Smooth muscle cell of the brain vasculature (primary cell): ENCODE measurements at places on chromosomes 13 and 19.

DNA sequence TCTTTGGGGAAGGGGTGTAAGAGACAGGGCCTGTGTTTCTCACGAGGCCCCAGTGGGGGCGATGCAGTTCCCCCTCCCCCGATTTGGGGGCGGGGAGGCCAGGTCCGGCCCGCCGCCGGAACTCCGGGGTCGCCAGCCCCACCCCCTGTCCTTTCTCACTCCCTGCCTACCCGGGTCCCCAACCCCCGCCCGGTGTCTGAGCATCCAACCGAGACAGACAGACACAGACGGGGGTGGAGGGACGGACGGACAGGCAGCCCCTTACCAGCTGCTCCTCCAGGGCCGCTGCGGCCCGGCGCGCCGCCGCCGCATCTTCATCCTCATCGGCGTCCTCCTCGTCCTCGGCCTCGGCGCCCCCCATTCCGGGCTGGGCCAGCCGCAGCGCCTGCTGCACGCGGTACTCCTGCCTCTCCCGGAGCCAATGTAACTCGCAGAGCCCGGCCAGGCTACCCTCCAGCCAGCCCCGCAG is 397 bp downstream of the DACT3 start:
- no peak for DNase-seq

- no peak for DNase-seq
These were observed 875.4 kb downstream of the SLITRK6 start for GRCh38 chr13:84923831-84924230.

- no peak for DNase-seq
These were observed 1.9 kb upstream of the C1QTNF9 start for GRCh38 chr13:24307211-24308067.

DNA sequence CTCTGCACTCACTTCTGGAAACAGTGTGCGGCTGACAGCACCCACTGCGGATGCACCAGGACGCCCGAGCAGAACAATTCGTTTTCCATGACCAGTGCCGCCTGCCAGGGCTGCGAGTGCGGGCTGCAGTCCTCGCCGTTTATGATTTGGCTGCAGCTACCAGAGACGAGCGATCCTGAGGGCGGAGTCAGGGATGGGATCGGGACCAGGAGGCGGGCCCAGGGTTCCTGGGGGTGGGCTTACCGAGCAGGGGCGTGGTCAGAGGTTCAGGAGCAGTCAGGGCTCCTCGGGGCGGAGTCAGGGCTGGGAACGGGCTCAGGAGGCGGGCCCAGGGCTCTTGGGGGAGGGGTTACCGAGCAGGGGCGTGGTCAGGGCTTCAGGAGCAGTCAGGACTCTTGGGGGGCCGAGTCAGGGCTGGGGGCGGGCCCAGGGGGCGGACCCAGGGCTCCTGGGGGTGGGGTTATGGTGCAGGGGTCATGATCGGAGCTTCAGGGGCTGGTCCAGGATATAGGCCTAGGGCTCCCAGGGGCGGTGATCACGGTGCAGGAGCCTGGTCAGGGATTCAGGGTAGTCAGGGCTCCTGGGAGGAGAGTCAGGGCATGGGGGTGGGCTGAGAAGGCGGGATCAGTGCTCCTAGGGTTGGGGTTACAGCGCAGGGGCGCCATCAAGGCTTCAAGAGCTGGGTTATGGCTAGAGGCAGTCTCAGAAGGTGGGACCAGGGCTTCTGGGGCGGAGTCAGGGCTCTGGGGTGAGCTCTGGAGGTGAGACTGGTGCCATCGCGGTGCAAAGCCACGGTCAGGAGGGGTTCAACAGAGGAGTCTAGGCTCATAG is 1.7 kb downstream of the KLK4 start:
- no peak for DNase-seq

GRCh38 chr13:81153478-81153877 is 812.6 kb upstream of the SPRY2 start:
- DNase-seq, result no peak

GRCh38 chr13:100088273-100088643 is 635 bp upstream of the PCCA start:
- no peak for DNase-seq

GRCh38 chr19:43820098-43820883 is 6.8 kb upstream of the ZNF283 start:
- no peak for DNase-seq

GRCh38 chr13:86986448-86986847 is 684.7 kb upstream of the SLITRK5 start:
- DNase-seq, result no peak

DNA sequence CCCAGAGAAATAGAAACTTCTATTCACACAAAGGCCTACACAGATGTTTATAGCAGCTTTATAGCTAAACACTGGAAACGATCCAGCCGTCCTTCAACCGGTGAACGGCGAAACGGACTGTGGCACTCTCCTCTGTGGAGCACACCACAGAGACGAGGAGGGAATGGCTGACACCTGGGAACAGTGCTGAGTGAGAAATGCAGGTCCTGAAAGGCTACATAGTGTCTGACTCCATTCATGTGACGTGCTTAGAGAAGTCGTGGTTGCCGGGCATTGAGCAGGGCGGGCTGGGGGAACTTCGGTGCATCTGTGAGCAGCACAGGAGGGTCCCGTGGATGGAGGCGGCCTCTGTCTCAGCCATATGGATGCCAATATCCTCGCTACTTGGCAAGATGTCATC is 3.1 kb upstream of the GRK1 start:
- DNase-seq, result no peak

DNA sequence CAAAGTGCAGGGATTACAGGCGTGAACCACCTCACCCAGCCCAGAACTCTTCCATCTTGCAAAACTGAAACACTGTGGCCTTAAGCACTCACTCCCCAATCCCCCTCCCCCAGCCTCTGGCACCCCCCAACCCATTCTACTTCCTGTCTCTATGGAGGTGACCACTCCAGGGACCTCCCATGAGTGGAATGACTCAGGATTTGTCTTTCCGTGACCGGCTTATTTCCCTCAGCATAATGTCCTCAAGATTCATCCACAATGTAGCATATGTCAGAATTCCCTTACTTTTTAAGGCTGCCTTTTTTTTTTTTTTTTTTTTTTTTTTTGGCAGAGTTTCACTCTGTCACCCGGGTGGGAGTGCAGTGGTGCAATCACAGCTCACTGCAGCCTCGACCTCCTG is 3.6 kb upstream of the F2RL3 start:
- no peak for DNase-seq

DNA sequence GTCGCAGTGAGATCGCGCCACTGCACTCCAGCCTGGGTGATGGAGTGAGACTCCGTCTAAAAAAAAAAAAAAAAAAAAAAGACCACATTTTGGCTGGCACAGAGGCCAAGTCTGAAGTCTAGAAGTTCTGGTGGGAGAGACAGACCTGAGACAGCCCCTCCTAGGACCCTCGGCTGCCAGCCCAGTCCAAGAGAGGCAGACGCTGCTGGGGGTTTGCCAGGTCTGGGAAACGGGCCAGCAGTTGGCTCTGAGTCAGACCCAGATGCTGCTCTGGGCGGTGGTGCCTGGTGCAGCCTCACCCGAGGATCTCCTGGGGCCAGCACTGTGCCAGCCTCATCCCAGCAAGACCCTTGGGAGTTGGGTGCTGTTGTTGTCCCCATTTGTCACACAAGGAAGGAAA is 5.8 kb downstream of the FCHO1 start:
- no peak for DNase-seq

DNA sequence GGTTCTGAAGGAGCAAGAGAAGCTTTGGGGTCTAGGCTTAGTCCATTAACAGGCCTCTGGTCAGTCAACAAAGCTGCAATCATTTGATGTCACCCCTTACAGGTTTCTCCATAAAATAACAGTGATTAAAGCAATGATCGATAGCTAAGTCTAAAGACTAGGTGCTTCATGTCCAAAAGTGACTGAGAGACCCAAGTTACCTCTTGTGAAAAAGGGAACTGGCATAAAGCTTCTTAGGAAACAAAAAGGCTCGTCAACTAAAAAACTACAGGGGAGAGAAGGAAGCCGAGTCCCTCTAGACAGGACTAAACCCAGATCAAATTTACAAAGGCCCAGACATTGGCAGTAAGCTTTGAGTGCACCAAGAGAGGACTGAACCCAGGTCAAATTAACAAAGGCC is 2.2 kb downstream of the DCUN1D2 start:
- no peak for DNase-seq

- no peak for DNase-seq
These were observed 1.5 kb upstream of the ZNF561 start for GRCh38 chr19:9622531-9622930.

- no peak for DNase-seq
These were observed 10.5 kb downstream of the DDX39A start for GRCh38 chr19:14408491-14409145.

GRCh38 chr19:4922530-4923275 is 13.4 kb downstream of the UHRF1 start:
- DNase-seq, result no peak

DNA sequence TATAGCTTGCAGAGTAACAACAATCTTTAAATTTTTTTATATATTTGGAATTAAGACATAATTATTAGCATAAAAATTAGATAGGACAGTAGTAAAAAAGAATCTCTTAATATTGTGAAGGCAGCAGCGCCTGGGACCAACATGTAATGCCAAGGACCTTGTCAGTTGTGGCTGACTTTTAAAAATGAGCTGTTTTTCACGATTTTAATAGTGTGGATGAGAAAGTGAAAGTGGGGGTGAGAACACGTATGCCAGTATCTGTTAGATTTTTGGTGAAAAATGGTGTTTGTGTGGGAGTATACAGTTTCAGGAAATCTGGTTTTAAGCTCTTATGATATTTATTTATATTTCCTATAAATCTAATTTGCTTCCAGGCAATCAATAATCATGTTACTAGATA is 125.2 kb downstream of the LMO7 start:
- no peak for DNase-seq

- no peak for DNase-seq
These were observed 57.3 kb upstream of the UBL3 start for GRCh38 chr13:29907670-29908069.

- no peak for DNase-seq
These were observed 40.8 kb downstream of the CHST8 start for GRCh38 chr19:33662391-33663092.

DNA sequence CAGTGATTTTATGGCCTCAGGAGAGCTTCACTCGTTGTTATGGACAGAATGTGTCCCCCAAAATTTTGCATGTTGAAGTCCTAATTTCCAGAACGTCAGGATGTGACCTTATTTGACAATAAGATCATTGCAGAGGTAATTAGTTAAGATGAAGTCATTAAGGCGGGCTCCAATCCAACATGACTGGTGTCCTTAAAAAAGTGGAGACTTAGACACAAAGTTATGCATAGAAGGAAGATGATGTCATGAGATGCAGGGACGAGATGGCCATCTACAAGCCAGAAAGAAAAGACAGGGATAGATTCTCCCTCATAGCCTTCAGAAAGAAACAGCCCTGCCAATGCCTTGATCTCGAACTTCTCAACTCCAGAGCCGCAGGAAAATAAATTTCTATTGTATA is 25.8 kb upstream of the SPATA13 start:
- DNase-seq, result no peak

GRCh38 chr13:95146486-95146885 is 154.8 kb downstream of the ABCC4 start:
- no peak for DNase-seq

DNA sequence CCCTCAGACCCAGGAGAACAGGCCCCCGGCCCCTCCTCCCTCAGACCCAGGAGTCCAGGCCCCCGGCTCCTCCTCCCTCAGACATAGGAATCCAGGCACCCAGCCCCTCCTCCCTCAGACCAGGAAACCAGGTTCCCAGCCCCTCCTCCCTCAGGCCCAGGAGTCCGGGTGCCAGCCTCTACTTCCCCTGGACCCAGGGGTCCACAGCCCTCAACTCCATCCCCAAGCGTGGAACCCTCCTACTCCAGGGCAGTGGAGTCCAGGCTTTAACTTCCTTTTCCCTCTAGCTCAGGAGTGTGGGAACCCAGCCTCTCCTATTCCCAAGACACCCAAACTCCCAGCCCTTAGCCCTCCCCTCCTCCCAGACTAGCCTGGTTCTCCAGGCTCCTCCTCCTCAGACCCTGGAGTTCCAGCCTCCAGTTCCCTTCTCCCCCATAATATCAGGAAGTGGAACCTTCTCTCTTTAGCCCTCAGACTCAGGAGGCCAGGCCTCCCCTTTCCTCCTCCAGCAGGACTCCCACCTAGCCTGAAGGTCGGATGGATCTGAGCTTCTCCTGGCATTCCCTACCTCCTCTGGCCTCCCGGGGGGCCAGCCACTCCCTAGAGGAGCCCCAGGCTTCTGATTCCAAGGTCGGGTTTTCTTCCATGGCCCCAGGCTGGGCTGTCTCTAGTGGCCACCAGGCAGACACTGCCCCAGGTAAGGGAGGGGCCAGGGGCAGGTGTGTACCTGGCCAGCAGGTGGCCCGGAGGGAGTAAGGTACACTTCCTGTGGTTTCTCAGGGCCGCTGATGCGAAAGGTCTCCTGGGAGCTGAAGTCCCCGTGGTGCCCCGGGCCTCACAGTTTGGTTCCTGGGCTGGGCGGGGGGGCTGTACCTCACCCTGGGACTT is at the start of gene TMC4:
Gene TMC4, minus strand, starts transcription at position 690 of the 888 bp plus-strand sequence. Its CDS starts 43 bp downstream, at position 647.
- no peak for DNase-seq

DNA sequence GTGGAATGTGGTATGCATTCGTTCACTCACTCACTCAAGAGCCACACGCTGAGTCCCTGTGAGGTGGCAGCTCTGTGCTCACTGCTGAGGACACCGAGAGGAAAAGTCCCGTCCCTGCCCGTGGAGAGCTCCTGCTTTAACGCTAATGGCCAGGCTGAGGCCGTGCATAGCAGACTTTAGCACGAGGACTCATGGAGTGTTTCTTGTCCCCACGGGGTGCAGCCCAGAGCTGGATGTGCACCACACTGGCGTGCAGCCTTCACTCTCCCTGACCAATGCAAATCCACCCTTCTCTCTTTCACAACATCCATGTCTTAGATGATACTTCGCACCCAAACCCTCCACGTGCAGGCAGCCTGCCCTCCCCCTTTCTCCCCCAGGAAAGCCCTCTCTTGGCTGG is 159.6 kb upstream of the ZNF536 start:
- no peak for DNase-seq

- DNase-seq, result no peak
These were observed 341.2 kb downstream of the MZT1 start for GRCh38 chr13:72386138-72386684.

GRCh38 chr13:100378533-100378932 is 210.1 kb downstream of the GGACT start:
- no peak for DNase-seq

DNA sequence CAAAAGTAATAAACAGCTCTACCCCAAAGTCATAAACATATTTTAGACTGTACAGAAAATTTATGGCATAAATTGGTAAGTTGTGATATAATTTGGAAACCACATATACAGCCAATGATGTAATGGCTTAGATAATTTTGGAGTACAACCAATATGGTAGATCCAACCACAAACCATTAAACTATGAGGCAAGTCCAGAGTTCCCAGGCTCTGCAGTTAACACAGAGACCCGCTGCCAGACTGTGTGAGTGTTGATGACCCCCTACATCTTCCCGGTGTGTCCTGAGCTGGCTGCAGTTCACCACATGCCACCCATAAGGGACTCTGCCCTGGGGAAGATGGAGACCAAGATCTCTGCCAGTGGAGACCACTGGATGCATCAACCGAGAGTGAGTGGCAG is 9.9 kb upstream of the SERPINE3 start:
- DNase-seq, result no peak

GRCh38 chr13:113074876-113075275 is 30.7 kb upstream of the F7 start:
- no peak for DNase-seq
